ENCODE measurements at places on chromosomes 16 and 17. TPM values are rescaled to one million over a fixed set of nuclear protein-coding genes. Genes with fewer than 3 reads are reported as not detected.

- no peak for DNase-seq
Observed at GRCh38 chr17:55817397-55817709, 66.5 kb downstream of the PCTP start.

DNA sequence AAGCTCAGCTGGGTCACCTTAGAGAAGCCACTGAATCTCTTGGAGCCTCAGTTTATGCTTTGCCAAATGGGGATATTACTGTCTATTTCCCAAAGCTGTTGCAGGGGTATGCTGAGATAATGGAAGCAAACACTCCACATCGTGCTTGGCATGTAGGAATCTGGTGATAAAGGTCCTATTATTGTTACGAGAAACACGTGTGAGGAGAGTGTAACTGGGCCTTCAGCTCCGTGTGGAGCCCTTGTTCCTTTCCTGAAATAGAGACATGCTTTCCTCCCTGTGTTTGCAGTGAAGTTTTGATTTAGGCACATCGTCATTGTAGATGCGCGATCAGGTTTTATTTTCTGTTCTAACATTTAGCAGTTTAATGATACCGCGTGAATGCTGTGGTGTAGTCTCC lies 292.4 kb downstream of the CPPED1 start:
- no peak for DNase-seq

GRCh38 chr16:63539276-63539675 lies 1503.0 kb upstream of the CDH8 start:
- DNase-seq, result no peak

- no peak for DNase-seq
Observed at GRCh38 chr16:9706217-9706836, 475.9 kb downstream of the GRIN2A start.

- DNase-seq, result no peak
Observed at GRCh38 chr17:3978421-3979289, 14.4 kb upstream of the ATP2A3 start.

GRCh38 chr16:85231959-85232358 lies 119.7 kb upstream of the CIBAR2 start:
- DNase-seq, result no peak

DNA sequence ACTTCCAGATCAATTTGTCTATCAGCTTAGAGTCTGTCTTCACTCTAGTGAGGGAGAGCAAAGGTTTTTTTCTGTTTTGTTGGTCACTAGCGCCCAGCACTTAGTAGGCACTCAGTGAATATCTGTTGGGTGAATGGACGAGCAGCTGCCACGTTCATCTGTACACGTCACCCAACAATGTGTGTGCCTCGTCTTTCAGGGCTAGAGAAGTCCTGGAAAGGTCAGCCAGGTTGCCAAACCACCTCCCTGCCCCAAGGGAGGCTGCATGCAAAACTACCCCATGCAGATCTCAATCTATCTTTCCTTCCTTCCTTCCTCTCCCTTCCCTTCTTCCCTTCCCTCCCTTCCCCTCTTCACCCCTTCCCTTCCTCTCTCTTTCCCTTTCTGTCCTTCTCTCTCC lies 340.9 kb downstream of the SOX9 start:
- DNase-seq, result no peak

KIF2B gene
- not detected for total RNA-seq
